ENCODE measurements at places on chromosomes 12 and 14. TPM values are rescaled to one million over a fixed set of nuclear protein-coding genes. Genes with fewer than 3 reads are reported as not detected.
A peak's percentile ranks its signal among the peaks of the same experiment; 100 is the strongest.

GRCh38 chr12:40672741-40673271, 19.4 kb upstream of the CNTN1 start:
- no peak for DNase-seq

DNA sequence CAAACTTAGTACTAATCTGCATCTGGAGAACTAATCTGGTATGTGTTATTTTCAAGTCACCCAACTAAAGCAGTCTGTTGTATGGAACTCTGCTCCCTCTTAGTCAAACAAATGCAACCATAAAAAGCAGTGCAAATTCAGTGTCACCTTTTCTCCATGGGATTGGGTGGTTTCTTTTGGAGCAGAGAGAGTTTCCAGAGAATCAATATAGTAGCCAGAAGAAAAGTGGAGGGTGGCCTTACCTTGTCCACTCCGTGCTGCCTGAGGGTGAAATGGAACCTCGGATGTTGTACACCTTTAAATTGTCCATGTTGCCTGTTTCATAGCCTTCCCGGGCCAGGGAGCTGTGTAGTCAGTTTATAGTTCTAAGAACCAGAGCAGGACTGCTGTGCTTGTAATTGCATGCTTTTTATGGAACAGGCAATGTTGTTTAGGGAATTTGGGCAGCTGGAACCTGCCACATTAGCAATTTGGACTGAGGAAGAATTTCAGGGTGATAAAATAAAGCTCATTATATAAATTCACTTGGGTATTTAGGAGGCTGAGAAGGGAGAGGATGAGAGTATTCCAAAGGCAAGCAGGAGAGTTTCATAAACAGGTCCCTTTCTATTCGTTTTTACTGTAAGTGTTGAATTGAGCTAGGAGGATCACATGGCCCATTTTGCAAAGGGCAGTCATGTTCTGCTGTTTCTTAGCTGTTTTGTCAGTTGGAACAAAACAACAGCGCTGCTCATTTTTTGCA, 60.5 kb downstream of the CRADD start:
- peak; percentile 19 for DNase-seq

Gene CLECL1
- polyA plus RNA-seq = not detected

DNA sequence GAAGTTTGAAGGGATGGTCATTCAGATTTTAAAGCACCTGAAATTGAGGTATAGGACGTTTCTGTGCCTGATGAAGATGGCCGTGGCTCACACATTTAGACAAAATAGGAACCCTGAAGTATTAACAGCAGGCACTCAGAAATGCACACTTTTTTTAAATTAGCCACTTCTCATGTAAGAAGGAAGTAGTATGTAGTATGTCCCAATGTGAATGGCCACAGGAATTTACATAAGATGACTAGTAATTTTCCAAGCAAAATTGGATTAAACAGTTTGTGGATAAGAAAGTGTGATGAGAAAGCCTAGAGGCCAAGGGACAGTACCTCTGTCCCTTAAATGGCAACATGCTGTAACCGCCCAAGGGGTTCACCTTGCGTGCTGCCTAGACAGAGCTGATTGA, 1.8 kb upstream of the MIS18BP1 start:
- DNase-seq = peak; percentile 24

DNA sequence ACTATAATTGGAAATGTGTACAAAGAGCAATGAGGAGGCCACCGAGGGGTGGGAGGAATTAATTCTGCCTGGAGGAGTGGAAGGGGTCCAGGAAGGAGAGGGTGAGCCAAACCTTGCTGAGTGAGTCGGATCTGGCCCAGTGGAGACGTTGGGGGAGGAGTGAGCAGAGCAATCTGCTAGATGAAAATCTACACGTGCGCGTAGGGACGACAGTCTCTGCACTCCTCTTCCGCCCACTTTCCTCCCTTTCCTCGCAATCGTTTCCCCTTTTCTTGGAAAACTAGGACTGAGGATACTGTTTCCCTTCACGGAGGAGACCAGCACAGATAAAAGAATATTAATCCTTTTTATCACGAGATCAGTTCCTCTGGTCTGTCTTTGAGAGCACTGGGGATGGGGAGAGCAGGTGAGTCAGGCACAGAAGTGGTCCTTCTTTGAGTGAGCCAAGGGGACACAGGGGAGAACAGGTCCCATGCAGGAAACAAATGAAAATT, 2.9 kb upstream of the NAB2 start:
- peak; percentile 81 for DNase-seq

- peak; percentile 97 for DNase-seq
Measured at GRCh38 chr12:121214855-121215745, 5.2 kb downstream of the P2RX4 start.

DNA sequence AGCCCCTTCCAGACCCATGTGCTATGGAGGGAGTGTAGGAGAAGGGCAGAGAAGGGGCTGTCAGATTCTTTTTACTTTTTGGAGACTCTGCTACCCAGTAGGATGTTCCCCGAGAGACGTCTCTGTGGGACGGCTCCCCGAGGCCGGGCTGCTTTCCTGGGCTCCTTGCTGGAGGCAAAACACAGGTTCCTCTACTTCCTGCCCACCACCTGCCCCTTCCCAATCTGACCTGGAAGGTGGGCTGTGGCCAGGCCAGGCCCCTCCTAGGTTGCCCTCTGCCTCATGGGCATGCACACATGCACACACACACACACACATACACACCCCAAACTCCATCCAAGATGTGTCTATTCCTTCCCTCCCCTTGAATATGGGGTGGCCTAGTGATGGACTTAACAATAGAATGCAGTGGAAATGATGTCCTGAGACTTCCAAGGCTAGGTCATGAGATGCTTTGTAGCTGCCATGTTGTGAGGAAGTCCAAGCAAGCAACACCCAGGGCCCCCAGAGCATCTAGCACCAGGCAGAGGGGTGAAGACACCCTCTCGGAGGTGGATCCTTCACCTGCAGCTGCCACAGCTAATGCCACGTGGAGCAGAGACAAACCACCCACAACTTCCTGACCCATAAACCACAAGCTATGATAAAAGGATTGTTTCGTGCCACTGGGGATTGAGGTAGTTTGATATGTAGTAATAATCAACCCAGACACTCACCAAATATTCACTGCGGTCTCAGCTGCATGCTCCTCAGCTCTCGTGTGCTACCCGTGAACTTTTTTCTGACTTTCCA, 1.6 kb upstream of the ASB2 start:
- no peak for DNase-seq

GRCh38 chr14:98176892-98177291, 1095.1 kb downstream of the BCL11B start:
- DNase-seq = no peak

DNA sequence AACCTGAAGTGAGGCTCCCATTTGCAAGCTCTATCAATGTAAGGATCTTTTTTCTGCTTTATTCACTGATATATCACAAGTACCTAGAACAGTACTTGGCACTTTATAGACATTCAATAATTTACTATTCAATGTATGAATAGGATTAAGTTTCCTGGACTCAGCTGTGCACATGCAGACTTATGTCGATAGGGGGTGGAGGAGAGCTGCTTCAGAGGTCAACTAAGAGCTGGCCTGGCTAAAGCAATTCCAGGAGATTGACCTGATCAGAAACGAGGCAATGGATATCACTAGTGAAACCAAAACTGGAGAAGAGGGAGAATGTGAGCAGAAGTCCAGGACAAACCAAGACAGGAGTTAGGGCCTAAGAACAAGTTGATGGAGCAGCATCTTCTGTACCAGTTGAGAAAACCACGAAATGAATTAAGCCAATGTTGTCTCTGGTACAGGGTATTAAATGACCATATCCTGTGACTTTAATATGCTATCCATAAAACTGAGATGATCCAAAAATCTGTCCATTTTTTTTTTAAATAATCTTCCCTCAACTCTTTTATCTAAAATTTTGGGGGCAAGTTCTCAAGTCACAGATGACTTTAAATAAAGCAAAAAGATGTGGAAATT, 169.2 kb downstream of the PIK3C2G start:
- DNase-seq = peak; percentile 76

DNA sequence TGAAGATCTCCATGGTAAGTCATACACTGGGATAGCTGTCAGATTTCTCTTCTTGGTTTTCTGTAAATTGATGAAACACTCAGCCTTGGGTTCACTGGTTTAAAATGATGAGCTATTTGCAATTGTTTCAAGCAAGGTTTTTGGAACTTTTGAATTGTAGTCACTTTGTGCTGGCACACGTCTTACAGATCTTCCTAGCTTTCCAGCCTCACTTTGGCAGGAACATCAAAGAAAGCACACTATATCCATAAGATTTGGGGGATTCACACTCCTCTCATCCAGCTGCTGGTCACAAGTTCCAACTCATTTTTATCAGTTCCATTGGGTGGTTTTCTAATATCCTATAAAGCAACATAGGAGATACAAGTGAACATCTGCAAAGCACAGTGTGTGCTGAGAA, 16.0 kb downstream of the SSPN start:
- DNase-seq = no peak

DNA sequence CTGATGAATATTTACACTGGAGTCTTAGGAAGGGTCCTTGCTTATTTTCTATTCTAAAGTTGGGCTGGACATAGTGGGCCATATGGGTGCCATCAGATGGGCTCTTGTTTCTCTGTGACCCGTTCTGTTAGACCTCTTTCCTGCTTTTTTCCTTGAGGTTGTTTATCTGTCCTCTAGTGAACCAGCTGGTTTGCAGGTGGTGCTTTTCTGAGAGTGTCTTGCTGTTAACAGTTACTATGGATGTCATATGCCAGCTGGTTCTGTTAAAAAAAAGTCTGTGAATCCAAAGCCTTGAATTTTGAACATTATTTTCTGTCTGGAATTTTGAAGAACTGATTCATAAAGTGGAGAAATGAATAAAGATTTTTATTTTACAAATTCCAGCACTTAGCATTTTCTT, 29.2 kb downstream of the ZC3H14 start:
- no peak for DNase-seq
